ENCODE measurements at places on chromosomes 13 and 19.

- no peak for DNase-seq
Observed at GRCh38 chr13:29956853-29957252, 106.4 kb upstream of the UBL3 start.

- peak; percentile 74 for DNase-seq
Observed at GRCh38 chr19:38877781-38878574, at the start of gene RINL. Gene RINL, minus strand, starts transcription at chr19:38878275. Its CDS starts 1,533 bp downstream, at chr19:38876742.

GRCh38 chr19:49889687-49890348 is 6.9 kb downstream of the IL4I1 start:
- DNase-seq: peak; percentile 80

GRCh38 chr19:32868206-32868950 is 1.2 kb downstream of the SLC7A9 start:
- DNase-seq: no peak

GRCh38 chr13:105527127-105527526 is 1008.3 kb downstream of the EFNB2 start:
- DNase-seq: no peak

DNA sequence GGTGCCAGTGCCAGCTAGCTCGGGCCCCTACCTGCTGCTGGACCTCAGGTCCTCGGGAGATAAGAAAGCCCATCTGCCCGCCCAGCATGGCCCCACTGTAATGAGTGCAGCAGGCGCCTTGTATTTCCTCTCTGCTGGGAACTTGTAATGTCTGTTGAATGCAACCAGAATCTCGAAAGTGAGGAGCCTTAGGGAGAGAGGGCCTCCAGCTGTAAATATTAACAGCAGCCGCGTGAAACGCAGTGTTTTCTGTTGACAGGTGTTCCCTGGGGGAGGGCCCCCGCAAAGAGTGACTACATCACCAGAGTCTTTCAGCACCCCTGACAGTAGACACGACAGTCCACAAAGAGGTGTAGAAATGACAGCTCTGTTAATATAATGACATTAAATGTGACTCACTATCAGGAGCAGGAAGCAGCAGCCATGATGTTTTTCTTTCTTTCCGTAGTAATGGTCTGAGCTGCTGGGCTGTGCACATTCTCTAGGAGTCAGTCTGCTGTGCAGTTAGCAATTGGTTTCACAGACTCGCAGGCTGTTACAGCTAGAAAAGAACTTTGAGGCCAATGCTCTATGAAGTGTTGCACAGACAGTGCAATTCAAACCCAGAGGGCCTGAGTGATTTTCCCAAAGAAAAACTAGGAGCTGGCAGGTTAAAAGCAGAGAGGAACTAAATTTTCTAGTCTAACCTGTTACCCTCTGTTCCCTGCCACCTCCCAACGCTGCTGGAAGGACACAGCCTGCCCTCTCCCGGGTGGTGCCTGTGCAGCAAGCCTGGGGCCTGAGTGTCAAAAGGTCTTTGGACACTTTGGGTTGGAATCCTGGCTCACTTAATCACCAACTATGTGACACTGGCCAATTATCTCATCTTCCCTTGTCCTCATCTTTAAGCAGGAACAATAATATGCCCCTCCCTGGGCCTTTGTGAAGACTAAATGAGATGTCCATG is 58.6 kb upstream of the WASF3 start:
- no peak for DNase-seq

GRCh38 chr19:5478925-5479588 is 23.8 kb downstream of the ZNRF4 start:
- no peak for DNase-seq

DNA sequence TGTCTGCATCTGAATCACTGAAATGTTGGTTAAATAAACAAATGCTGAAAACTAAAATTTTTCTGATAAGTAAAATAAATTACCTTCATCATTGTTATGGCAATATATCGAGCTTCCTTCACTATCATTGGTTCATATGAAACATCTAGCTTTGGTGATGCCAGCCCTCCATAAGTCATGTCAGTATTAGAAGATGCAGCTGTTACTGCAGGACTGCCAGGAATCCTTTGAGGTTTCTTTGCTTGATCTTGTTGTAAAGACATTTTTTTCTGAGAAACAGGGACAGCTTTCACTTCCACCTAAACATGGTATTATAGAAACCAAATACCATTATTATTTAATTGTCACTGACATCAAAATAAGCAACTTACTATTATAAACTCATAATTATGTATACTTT is 123.7 kb upstream of the FBXL3 start:
- DNase-seq: no peak

GRCh38 chr19:5563935-5564612 is 3.7 kb downstream of the TINCR start:
- DNase-seq: no peak

DNA sequence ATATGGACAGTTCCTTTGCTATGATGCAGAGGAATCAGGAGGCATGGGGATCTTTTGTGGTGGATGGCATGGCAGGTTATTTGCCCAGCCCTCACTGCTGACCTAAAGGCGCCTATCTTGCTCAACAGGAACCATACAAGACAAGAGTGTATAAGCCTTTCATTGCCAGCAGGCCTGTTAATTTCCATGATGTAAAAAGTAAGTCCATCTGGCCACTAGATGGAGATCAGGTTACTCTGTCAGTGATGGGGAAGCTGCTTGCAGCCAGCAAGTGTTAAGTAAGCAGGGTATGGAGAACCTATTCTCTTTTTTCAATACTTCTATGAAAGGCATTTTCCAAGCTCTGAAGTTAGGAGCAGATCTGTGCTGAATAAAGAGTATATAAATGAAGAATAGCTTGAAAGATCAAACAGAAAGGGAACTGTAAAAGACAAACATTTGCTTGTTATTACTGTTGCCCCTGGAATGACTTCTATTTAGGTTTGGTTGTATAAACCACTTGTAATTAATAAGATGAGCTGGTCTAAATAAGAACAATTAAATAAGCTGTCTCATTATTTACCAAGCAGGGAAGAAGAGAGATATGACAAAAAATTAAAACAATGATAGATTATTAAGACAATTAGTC is 210.9 kb downstream of the RGCC start:
- DNase-seq: peak; percentile 47

DNA sequence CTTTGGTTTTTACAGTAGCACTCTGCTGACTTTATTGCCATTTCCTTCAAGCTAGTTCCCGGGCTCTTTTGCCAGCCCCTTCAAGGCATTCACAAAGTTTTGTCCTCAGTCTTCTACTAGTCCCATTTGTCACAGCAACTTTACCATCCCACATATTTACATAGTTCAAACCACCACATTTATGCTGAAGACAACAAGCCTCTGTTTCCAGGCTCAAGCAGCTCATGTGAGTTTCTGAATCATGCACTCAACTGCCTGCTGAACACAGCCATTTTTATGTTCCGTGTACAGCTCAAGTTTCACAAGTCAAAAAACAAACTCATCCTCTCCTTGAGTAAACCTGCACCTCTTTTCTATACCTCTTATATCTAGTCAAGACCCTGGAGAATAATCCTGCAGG is 977.0 kb upstream of the SLC10A2 start:
- DNase-seq: no peak

DNA sequence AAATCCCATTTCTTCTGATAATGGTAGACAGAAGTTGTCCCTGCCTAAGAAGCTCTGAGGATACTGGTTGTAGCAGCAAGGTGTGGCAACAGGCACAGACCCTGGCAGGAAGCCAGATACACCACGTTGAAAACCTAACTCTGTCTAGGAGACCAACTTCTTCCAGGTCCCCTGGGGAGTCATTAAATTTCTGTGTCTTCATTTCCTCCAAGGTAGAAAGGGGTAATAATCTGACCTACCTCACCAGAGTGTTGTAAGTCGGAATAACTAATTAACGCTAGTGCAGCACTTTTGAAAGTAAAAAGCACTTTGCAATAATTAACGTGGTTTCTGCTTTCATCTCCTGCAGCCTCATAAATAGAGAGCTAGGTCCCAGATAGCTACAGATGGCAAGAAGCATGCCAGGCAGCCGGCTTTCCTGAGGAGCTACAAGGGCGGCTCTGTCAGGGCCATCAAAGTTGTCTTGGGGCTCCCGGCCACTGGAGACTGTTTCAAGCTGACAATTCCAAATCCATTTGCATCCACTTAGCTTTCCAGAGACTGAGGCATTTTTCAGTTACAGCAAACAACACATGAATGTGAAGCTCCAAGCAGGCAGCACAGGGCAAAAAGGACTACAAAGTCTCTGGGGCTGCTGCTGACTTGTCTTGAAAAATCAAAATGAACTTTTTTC is 176.2 kb downstream of the FOXO1 start:
- DNase-seq: peak; percentile 55

DNA sequence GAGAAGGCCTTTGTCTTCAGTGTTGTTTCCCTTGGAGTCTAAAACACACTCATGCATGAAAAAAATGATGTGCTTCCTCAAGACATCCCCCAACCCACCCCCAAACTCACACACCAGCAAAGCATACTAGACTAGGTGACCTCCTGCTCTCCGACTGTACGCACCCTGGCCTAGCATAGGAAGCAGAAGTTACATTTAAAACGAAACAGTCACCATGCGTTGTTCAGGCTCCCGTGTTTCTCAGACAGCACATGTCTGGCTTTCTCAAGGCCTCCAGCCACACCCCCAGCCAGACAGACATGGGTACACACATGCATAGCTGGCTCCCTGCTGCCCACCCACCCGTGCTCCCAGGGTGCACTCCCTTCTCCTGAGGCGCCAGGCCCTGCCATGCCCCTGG is 28.7 kb upstream of the C1QTNF9 start:
- no peak for DNase-seq

DNA sequence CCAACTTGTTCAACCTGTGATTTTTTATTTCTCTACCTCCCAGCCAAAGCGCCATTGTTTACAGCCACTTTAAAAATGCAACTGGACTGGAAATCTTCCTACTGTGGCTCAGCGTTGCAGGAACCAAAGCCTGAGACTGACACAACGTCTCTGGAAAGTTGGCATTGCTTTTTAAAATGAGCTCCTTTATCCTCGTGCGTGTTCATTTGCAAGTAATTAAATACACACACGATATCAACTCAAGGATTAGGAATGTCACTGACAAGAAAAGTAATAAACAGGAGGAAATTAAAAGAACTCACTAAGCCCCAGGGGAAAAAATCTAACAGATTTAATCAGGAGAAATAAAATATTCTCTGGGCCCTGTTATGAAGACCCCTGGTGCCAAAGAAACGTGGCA is 184.6 kb upstream of the IRS2 start:
- no peak for DNase-seq

DNA sequence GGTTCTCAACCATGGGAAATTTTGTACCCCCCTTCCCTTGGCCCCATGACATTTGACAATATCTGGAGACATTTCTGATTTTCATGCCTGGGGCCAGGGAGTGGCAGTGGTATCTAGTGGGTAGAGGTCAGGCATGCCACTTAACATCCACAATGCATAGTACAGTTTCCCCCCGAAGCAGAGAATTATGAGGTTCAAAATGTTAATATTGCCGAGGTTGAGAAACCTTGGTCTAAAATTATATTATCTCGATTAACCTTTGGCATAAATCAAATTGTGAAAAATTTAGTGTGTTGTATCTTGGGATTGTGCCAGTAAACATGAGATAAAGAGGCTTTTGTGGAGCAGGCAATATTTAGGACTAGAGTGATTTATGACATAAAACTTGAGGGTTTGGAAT is 147.9 kb downstream of the LMO7 start:
- DNase-seq: no peak

- DNase-seq: no peak
Observed at GRCh38 chr19:33685541-33685940, 63.8 kb downstream of the CHST8 start.

DNA sequence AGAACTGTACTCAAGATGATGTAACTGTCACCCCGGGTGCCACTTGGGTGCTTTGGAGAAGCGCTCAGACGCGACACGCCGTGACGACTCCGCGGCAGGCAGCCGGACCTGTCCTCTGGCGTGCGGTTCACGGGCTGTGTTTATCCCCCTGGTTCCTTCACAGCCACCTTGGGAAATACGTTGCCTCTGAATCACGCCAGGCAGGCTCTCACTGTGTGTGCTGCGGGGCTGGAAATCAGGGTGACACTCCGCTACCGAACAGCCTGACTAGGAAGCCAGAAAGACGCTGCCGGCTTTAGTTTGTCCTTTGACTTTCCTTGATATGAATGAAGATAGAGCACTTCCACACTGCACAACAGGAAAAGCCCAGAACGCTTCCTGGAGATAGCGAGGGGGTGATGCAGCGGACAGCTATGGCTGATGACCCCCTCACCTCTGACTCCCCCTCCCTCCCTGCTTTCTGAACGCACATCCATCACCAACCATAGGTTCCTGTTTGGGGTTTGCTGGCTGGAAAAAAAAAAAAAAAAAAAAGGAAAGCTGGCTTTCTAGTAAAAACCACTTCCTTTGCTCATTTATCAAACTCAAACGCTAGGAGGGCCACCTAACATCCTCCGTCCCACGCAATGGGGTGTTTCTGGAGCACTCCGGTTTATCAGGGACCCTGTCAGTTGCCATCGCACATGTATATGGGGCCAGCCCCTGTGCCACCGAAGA is 3.7 kb upstream of the GP6 start:
- no peak for DNase-seq

GRCh38 chr13:58843071-58843470 is 1211.5 kb downstream of the PCDH17 start:
- no peak for DNase-seq

All from CD4-positive, alpha-beta T cell treated with Interleukin-15 for 4 hours (primary cell).